ENCODE measurements at places on chromosomes 12 and 14.

DNA sequence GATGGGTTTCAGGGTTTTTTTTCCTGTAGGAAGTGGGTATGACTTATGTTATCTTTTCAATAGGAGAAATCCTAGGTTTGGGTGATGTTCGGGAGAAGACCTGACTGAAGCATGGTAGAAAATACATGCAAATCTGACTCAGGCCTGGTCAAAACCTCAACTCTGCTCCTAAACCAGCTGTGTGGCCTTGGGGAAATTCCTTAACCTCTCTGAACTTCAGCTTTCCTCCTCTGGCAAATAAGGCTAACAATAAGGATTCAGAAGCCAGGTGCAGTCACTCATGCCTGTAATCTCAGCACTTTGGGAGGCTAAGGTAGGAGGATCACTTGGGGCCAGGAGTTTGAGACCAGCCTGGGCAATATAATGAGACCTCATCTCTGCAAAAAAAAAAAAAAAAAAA lies 148.5 kb downstream of the PHETA1 start:
- no peak for DNase-seq

DNA sequence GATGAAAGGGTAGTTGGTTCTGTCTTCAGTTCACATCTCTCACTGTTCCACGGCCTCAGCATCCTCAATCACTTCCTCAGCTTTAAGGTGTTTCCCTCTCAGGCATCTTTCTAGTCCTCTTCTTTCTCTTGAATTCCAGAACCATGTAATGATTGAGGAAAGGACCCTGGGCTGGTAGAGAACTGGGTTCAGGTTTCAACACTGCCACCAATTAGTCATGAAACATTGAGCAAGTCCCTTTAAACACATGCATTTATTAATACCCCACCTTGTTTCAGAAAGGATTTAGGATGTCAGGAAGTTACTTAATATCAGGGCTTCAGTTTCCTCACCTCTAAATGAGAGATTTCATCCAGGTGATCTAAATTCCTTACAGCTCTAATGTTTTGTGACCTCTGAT lies 7.2 kb downstream of the DMAC2L start:
- no peak for DNase-seq

- no peak for DNase-seq
Observed at GRCh38 chr12:5000204-5000603, 43.5 kb upstream of the KCNA5 start.

DNA sequence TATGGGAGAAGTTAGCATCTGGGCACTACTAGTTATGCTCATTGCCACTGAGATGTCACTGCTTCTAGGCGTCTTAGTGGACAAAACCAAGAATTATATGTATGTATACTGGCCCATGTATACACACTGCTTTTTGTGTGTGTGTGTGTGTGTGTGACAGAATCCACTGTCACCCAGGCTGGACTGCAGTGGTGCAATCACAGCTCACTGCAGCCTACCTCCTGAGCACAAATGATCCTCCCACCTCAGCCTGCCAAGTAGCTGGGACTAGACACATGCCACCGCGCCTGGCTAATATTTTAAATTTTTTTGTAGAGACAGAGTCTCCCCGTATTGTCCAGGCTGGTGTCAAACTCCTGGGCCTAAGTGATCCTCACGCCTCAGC lies 25.2 kb downstream of the LIMA1 start:
- no peak for DNase-seq

- DNase-seq: no peak
Observed at GRCh38 chr14:54094765-54095164, 138.1 kb upstream of the BMP4 start.

DNA sequence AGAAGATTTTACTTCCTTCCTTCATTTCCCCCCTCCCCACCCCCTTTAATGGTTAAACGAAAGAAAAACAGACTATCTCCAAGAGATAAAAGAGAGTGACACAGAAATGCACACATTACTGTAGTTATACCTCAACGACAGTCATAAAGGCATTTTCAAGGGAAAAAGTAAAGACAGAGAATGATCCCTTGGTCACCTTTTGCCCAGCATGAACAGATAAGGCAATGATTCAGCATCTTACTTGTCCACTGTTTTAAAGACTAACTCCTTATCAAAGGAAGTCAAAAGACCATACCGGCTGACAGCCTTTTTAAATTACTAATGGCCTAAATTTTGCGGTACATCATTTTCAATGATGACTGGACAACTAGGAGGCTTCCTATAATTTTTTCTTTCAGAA lies 326.6 kb downstream of the PAWR start:
- no peak for DNase-seq

DNA sequence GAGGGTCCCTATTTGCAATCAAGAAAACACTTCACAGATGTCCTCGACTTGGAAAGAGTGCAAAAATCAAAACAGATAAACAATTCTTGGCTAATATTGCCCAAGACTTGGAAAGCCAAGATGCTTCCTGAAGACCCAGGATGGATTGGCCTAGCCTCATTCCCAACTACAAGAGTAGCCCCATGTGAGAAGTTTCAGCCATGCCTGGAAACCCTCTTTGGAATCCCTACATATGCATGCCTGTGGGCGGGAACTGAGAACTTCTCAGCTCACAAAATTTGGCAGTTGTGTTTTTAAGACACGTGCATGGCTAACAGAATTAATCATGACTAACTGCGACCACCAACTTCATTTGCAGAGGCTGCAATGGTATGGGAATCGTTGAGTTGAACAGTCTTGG lies 283.2 kb upstream of the TBX3 start:
- no peak for DNase-seq

- no peak for DNase-seq
Observed at GRCh38 chr14:57174466-57174865, 94.2 kb downstream of the EXOC5 start.

DNA sequence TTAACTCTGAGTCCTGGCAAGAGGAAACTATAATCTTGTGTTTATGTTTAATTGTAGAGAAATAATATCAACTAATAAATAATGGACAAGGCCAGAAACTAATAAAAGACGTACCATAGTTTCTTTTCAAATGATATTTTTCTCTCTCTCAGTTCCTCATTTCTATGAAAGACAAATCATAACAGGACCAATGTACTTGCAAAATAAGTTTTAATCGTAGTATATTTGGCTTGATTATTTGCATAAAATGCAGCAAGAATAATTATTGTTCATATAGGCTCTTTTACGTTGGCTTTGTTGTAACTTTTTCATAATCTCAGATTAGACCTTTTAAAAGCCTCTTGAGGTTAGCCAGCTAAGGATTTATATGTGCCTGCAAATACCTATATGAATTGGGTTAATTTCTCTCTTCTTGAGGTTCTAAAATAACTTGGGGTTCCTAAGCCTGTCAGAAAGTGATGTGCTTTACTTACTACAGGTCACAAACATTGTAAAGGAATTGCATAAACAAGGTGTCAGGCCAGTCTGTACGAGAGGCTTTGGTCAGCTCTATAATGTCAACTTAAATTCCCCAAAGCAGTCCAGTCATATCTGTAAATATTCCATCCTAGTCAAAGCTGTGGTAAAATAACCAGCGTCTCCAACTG lies 152.8 kb upstream of the PTPRQ start:
- no peak for DNase-seq

DNA sequence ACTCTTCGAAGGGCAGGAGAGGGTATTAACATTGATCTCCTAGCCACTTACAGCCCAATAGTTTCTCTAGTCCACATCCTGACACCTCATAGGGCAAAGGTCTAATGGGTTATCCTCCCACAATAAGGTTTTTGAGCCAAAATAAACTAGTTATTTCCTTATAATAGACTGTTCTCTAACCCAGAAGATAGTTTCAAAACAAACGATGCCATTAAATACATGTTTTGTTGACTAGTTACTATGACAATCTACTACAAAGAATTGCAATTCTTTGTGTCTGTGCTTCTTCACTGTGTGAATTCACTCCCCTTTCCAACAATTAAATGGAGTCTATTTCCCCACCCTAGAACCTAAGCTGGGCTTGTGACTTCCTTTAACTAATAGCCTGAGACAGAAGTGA lies 6.4 kb upstream of the ACTR10 start:
- DNase-seq: no peak

- no peak for DNase-seq
Observed at GRCh38 chr12:92529944-92530343, 172.8 kb upstream of the PLEKHG7 start.

- DNase-seq: no peak
Observed at GRCh38 chr12:124738636-124739467, 124.8 kb downstream of the SCARB1 start.

- DNase-seq: no peak
Observed at GRCh38 chr12:70919597-70920035, 922 bp downstream of the PTPRR start.

DNA sequence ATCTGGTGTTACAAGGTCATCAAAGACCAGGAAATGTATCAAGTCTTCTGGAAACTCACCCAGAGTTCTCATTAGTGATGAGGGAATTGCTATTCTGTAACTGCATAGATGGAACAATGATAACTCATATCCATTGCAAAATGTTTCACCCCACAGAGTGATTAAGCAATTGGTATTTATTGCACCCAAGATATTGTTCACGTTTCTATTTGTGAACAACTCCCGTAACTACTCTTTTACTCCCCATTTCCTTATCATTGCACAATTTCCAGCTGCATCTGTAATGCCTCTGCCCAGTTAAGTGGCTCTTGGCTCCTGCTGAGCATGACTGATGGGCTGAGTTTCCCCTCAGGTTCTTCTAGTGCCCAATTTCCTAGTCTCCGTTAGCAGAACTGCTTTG lies 108.7 kb upstream of the PRICKLE1 start:
- peak; percentile 90 for DNase-seq

- DNase-seq: no peak
Observed at GRCh38 chr12:52086944-52087835, 7.7 kb downstream of the SMIM41 start.

DNA sequence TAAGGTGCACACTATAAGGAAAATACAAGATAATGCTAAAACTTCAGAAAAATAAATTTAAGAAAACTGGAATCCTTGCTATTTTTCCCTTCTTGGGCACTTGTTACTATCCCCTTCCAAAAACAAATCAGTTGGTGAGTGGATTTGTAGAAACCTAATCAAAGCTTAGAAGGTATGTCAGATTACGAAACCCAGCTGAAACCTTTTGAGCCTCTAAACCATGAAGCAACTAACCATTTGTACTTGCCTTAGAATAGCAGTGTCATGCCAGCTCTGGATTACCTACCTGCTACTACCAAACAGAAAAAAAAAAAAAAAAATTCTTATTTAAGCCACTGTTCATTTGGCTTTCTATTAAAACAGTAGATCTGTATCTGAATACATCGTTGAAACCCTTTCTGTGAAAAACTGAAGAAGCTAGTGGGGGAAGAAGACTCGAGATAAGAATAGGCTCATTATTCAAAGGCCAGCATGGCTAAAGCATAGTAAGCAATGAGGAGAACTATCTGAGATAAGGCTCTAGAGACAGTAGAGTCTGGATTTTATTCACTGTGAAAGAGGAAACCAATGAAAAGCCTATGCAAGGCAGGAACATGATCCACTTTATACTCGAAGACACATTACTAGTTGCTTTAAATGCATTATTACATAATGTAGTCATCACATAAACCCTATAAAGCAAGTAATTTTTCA lies 30.2 kb downstream of the OSBPL8 start:
- DNase-seq: no peak

DNA sequence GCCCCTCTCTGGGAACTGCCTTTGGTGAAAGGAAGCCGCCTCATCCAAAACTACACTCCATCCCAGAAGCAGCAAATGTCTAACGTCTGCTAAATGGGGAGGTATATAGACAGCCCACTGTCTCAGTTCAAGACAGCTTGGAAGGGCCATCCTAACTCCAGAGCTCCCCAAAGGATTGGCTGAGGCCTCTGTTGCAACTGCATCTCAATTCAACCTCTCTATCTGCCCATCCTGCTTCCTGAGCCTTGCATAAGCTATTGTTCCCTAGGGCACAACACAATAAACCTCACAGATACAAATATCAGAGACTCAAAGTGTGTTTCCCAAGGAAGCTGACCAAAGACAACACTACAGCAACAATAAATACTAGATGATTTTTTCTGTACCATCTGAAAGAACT lies 495.2 kb upstream of the SOX5 start:
- DNase-seq: no peak

GRCh38 chr14:24789378-24789884 lies 155.4 kb upstream of the GZMB start:
- no peak for DNase-seq

DNA sequence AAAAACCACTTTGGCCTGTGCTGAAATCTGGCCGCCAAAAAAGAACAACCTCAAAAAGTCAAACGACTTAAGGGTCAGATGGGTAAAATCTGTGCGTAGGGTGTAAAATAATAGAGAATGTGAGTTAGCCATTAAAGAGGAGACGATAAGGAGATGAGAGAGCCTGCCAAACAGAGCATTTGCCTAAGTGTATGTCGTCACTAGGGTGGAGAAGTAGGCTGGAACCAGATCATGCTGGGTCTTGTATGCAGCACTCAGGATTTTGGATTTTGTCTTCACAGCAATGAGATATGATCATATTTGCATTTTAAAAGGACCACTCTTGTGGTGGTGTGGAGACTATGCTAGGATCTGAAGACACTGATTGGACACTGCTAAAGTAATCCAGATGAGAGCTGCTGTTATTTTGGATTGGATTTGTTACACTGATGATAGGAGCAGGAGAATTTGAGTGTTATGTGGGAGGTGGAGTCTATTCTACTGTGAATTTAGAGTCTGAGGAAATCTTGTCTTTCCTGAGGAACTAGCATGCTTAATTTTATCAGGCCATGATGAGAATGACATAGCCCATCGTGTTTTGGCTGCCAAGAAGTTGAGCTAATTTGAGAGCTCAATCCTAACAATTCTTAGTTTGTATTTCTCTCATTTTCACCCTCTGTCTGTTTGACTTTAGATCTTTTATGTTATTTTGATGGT lies 24.8 kb upstream of the DBX2 start:
- no peak for DNase-seq

DNA sequence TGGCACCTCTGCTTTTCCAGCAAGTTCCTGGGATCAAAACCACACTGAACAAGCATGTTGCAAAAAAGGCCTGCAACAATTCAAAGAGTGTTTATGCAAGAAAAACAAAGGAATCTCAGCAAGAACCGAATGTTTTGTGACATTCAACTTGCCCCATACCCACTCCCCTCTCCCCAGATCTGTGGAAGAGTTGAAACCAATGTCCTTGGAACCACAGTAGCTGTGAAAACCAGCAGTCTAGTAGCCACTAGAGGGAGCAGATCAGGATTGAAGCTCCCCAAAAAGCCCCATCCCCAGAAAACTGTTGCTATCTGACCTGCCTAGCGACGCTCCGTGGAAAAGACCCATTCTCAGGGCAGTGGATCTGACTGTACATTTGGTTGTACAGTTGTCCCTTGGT lies 27.1 kb downstream of the PRKAB1 start:
- no peak for DNase-seq

All from AG09309 (cell line).